Spinal cord (tissue), 10 donors: ENCODE measurements at places on chromosomes 13 and 19.

- H3K27me3 ChIP-seq = no peaks in the 10 kb centered on the region
- peak overlapping the region; percentile 21 for H3K27ac ChIP-seq
- no peak overlapping the region for H3K4me3 ChIP-seq
- peaks cover 19% of the 10 kb centered on the region for H3K4me1 ChIP-seq
- H3K36me3 ChIP-seq = no peaks in the 10 kb centered on the region
Measured at GRCh38 chr13:51240958-51241357, 18.8 kb downstream of the FAM124A start.

DNA sequence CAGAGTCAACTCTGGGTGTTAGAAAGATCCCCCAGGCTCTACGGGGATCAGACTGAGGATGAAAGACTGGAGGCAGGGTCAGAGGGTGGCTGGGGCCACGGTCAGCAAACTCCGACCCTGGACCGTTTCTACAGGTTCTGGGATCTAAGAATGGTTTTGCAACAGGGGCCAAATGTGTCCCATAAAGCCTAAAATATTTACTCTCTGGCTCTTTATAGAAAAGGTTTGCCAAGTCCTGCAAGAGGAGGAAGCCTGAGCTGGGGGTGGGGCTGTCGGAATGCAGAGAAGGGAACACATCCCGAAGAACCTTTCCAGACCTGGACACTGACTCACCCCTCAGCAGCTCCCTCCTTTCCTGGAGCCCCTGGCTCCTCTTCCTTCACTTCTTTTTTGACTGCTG is 20.7 kb downstream of the LIG1 start:
- peaks cover 64% of the 10 kb centered on the region for H3K36me3 ChIP-seq
- no peak overlapping the region for H3K4me3 ChIP-seq
- DNase-seq = no peak
- no peak overlapping the region for H3K27ac ChIP-seq
- peaks cover 2% of the 10 kb centered on the region for H3K4me1 ChIP-seq

DNA sequence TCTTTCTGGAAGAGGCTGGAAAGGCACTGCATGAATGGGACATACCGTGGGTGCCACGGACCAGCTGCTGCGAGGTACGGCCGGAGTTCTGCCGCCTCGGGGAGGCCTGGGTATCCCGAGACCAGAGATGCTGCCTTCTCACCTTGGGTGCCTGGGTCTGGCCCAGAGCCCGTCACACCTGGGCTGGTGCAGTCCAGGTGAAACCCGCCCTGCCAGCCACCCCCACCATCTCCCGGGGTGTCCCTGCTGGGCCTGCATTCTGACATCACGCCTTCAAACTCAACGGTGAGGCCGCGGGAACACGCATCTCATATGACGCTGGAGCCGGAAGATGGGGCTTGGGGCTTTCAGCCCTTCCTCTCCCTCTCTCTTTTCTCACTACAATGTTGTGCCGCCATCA is 98.0 kb downstream of the GADD45B start:
- no peak for DNase-seq
- H3K4me3 ChIP-seq = no peak overlapping the region
- no peaks in the 10 kb centered on the region for H3K27me3 ChIP-seq
- H3K36me3 ChIP-seq = no peaks in the 10 kb centered on the region

- H3K27me3 ChIP-seq = peaks cover 48% of the 10 kb centered on the region
- peaks cover 12% of the 10 kb centered on the region for H3K4me1 ChIP-seq
Measured at GRCh38 chr13:28489524-28489931, 5.4 kb downstream of the FLT1 start.

DNA sequence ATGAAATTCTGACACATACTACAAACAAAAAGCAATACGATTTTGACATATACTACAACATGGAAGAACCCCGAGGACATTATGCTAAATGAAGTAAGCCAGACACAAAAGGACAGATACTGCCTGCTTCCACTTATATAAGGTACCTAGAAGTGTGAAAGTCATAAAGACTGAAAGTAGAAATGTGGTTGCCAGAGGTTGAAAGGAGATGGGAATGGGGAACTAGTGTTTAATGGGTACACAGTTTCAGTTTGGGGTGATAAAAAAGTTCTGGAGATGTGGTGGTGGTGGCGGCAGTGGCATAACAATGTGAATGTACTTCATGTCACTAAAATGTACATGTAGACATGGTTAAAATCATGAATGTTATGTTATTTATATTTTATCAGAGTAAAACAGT is 12.1 kb upstream of the NDFIP2 start:
- H3K27ac ChIP-seq = no peak overlapping the region
- no peak for DNase-seq
- H3K36me3 ChIP-seq = no peaks in the 10 kb centered on the region

DNA sequence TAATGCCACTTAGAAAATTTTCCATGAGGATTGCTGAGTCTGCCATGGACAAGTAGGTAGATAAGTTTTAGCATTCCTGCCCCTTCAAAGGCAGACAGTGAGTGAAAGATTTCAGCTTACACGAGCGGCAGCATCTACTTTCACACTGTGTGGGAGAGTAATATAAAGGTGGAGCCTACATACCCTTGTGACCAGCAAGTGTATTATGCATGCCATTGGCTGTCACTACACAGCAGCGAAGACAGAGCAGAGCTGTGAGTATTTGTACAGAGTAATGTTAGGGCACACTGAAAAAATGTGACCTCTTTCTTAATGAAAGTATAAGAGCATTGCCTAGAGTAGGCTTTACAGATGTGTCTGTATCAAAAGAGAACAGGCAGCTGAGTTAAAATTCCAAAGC is 14.0 kb downstream of the SLITRK6 start:
- H3K4me1 ChIP-seq = no peaks in the 10 kb centered on the region
- no peaks in the 10 kb centered on the region for H3K27me3 ChIP-seq
- no peak overlapping the region for H3K27ac ChIP-seq
- DNase-seq = no peak
- H3K4me3 ChIP-seq = no peak overlapping the region

DNA sequence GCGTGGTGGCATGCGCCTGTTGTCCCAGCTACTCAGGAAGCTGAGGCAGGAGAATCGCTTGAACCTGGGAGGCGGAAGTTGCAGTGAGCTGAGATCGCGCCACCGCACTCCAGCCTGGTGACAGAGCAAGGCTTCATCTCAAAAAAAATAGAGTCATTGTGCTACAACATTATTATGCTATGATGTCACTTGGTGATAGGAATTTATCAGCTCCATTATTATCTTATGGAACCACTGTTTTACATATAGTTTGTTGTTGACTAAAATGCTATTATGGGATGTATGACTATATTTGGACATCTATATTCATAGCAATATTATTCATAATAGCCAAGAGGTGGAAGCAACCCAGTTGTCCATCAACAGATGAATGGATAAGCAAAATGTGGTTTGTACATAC is 26.4 kb upstream of the SLC7A1 start:
- H3K27me3 ChIP-seq = no peaks in the 10 kb centered on the region
- H3K27ac ChIP-seq = no peak overlapping the region
- H3K4me1 ChIP-seq = no peaks in the 10 kb centered on the region
- H3K4me3 ChIP-seq = no peak overlapping the region
- no peak for DNase-seq
- no peaks in the 10 kb centered on the region for H3K36me3 ChIP-seq

DNA sequence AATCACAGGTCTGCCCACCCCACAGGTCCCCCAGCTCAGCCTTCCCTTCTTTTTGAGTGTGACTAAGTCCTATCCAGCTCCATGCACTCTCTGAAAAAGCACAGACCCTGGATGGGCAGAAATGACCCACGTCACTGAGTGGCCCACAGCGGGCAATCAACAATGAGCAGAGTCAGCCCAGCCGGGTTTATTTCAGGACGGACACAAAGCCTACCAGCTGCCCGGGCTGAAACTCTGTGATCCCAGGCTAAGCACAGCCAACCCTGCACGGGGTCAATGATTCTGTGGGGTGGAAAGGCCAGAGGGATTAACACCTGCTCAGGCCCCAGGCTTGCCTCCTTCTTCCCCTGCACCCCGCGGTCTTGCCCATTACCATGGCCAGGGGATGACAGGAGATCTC is 8.4 kb downstream of the NAPA start:
- DNase-seq = no peak
- H3K4me3 ChIP-seq = no peak overlapping the region
- peaks cover 57% of the 10 kb centered on the region for H3K36me3 ChIP-seq
- H3K27me3 ChIP-seq = no peaks in the 10 kb centered on the region

DNA sequence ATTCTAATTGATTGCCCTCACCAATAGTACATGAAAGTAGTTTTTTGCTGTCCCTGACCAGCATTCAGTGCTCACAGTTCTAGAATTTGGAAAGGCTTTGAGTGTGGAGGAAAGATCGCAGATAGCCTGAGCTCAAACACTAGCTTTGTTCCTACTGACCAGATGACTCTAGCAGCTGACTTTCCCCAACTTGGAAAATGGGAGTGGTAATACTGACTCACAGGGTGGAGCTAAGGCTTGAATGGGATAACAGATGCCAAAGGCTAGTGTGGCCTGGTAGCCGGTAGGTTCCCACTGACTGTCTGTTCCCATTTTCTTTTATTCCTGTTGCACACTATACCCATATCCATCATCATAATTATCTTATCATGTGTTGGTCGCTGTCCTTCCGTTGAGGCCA is 3.7 kb downstream of the ZSCAN22 start:
- H3K4me1 ChIP-seq = peaks cover 20% of the 10 kb centered on the region
- H3K4me3 ChIP-seq = no peak overlapping the region
- H3K36me3 ChIP-seq = peaks cover 13% of the 10 kb centered on the region
- no peak overlapping the region for H3K27ac ChIP-seq
- DNase-seq = no peak
- no peaks in the 10 kb centered on the region for H3K27me3 ChIP-seq

DNA sequence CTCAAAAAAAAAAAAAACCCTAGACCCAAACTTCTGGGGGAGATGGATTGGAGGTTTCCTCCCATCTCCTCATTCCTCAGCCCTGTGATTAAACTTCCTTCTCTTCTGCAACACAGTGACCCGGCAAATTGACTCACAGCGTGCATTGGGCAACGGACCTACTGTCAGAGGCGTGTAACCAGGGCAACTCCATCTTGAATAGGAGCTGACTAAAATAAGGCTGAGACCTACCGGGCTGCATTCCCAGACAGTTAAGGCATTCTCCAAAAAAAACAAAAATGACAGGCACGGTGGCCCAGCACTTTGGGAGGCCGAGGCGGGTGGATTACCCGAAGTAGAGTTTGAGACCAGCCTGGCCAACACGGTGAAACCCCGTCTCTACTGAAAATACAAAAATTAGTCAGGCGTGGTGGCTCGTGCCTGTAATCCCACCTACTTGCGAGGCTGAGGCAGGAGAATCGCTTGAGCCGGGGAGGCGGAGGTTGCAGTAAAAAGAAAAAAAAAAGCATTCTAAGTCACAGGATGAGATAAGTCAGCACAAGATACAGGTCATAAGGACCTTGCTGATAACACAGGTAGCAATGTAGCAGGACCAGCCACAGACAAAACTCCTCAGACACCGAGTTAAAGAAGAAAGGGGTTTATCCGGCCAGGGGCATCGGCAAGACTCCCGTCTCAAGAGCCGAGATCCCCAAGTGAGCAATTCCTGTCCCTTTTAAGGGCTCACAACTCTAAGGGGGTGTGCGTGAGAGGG is 5.4 kb upstream of the NLRP7 start:
- no peak overlapping the region for H3K27ac ChIP-seq
- no peaks in the 10 kb centered on the region for H3K27me3 ChIP-seq
- no peaks in the 10 kb centered on the region for H3K4me1 ChIP-seq
- peak; percentile 10 for DNase-seq
- no peaks in the 10 kb centered on the region for H3K36me3 ChIP-seq

- DNase-seq = no peak
- peaks cover 6% of the 10 kb centered on the region for H3K36me3 ChIP-seq
Measured at GRCh38 chr19:50640368-50640767, 687 bp upstream of the SYT3 start.

GRCh38 chr13:101289764-101290163 is 126.5 kb downstream of the NALCN start:
- DNase-seq = peak; percentile 78
- no peaks in the 10 kb centered on the region for H3K27me3 ChIP-seq
- no peaks in the 10 kb centered on the region for H3K36me3 ChIP-seq
- H3K27ac ChIP-seq = no peak overlapping the region

DNA sequence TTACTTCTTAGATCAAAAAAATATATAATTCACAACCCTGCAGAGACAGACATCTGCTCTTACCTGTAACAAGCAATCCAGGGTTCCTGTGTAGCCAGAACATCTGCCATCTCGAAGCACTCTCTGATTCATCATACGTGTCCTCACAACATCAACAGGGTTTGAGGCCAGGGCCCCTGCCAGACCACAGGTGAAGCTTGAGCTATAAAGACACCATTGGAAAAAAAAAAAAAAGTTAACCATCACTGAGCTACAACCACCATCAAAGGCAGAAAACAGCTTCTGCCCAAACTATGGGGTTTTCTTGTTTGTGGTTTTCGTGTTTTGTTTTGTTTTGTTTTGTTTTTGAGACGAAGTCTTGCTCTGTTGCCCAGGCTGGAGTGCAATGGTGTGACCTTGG is 19.3 kb downstream of the SLC25A30 start:
- H3K27me3 ChIP-seq = no peaks in the 10 kb centered on the region
- H3K27ac ChIP-seq = no peak overlapping the region
- H3K4me1 ChIP-seq = no peaks in the 10 kb centered on the region
- no peak overlapping the region for H3K4me3 ChIP-seq

DNA sequence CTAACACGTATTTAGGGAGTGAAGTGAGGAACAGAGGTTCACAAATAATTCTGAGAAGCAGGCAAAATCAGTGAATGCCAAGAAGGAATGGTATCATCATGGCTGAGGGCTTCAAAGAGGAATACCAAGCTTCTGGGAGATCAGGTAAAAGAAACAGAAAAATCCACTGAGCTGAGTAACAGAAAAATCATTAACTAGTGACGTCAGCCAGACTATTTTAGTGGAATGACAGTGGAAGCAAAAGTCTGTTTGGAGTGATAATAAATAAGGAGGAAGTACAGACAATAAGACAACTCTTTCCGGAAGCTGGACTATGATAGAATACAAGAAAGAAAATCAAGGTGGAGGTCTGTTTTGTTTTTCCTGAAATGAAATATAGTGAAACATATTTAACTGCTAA is 83.5 kb downstream of the SACS start:
- no peak overlapping the region for H3K27ac ChIP-seq
- no peak for DNase-seq
- no peaks in the 10 kb centered on the region for H3K27me3 ChIP-seq
- peaks cover 4% of the 10 kb centered on the region for H3K4me1 ChIP-seq
- no peak overlapping the region for H3K4me3 ChIP-seq
- peaks cover 15% of the 10 kb centered on the region for H3K36me3 ChIP-seq

- peak overlapping the region; percentile 68 for H3K27ac ChIP-seq
- H3K4me1 ChIP-seq = peaks cover 7% of the 10 kb centered on the region
- no peak for DNase-seq
- no peaks in the 10 kb centered on the region for H3K27me3 ChIP-seq
Measured at GRCh38 chr19:46133777-46134241, 9.3 kb upstream of the IGFL3 start.
